ENCODE measurements at places on chromosomes 2 and 18.

DNA sequence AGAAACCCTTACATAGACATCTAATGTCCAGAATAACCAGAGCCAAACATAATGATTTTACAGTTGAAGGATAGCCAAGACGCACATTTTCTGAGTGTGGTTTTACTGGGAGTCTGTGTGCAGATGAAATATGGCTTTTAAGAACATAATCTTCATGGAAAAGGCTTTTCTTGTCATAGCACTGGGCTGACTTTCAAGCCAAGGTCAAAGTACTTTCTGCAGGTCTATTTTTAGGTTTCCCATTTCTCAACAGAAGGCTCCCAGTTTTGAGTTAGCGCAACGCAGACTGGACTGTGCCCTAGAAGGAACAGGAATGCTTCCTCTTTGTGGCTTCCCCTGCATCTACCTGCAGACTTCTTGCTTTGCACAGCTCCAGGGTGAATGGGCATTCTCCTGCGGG lies 92.3 kb upstream of the UPP2 start:
- no peak for DNase-seq

GRCh38 chr18:35971661-35972196 lies 750 bp upstream of the RMP24 start:
- no peak for DNase-seq

- DNase-seq: peak; percentile 77
These were observed 92.6 kb downstream of the SPATS2L start for GRCh38 chr2:200399046-200399445.

GRCh38 chr2:59935005-59935404 lies 618.4 kb downstream of the BCL11A start:
- peak; percentile 1 for DNase-seq

- DNase-seq: peak; percentile 78
These were observed 66.2 kb downstream of the CUL3 start for GRCh38 chr2:224518806-224519580.

- peak; percentile 21 for DNase-seq
These were observed 369.1 kb downstream of the MTX2 start for GRCh38 chr2:176638167-176639015.

GRCh38 chr18:26233208-26233607 lies 7.0 kb downstream of the TAF4B start:
- DNase-seq: peak; percentile 28

DNA sequence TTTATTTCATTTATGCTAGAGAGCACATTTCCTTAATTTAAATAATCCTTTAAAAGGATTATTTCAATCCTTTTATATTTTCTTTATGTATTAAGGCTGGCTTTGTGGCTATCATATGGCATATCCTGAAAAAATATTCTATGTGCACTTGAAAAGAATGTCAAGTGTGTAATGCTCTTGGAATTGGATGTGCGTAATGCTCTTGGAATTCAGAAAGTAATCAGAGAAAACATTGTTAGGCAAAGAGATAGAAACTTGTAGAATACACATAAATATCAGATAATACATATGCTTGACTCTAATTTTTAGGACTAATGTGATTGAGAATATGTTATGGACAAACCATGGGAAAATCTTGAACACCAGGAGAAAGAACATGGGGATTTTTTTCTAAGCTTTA lies 197.5 kb upstream of the COL3A1 start:
- DNase-seq: peak; percentile 82

DNA sequence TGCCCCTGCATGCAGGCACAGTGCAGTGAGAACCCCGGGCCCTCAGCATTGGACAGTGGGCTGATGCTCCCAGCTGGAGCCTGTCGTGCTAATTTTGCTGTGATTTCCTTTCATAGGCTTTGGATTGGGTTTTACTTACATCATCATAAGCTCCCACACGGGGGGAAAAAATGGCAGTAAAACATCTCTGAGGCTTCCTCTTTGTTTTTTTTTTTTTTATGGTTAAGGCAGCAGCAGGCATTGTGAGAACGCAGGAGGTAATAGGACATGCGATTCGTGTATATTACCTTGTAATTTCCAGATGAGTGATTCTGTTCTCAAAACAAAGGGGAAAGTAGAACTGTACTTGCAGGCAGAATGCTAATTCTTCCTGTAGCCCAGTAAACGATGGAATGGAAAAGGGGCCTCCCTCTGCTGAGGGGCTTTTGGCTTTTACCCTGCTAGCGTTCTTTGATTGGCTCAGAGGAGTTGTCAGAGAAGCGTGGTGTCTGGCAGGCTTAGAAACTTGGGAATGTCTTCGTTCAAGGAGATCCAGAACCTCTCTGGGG lies 89.7 kb downstream of the NPAS2 start:
- DNase-seq: no peak

GRCh38 chr2:207510148-207510547 lies 19.6 kb upstream of the CREB1 start:
- DNase-seq: no peak

DNA sequence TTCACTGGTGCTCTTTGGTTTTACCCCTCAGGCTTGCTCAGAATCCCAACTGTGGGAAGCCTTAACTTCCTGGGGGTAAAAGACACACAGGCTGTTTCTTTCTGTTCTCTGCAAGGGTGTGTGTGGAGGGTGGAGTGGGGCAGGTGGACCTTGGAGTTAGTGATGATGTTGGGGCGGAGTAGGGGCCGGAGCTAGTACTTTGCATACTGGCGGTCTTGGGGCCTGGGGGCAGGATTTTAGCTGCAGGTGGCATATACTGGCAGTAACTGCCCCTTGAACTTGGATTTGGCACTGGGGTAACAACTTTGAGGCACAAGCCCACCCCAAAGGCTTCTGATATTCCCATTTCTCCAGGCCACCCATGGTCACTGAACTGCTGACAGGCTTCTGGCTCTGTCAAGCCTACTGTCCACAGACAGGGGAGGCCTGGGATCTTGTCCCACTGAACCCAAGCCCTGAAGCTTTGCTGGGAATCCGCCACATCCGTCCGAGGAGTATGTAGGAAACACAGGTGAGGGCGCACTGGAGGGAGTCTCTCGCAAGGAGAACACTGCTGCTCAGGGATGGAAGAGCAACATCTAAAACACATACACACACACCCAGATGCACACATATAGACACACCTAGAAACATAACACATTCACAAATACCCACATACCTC lies 258.9 kb downstream of the DYSF start:
- DNase-seq: no peak

- no peak for DNase-seq
These were observed 108.3 kb downstream of the HNRNPLL start for GRCh38 chr2:38494394-38494793.

DNA sequence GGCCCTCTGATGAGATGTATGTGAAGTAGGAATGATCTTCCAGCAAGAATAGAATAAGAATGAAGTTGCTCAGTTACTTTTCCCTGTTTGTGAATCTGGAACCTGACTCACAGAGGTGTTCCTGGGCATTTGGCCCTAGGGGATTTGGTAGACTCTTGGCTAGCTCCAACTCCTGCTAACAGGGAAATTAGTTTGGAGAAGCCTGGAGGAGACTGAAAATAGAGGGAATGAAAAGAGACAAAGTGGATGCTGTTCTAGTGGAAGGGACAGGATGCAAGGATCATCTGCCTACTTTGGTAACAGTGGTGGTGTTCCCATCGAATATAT lies 19.6 kb downstream of the TMEM17 start:
- peak; percentile 67 for DNase-seq

DNA sequence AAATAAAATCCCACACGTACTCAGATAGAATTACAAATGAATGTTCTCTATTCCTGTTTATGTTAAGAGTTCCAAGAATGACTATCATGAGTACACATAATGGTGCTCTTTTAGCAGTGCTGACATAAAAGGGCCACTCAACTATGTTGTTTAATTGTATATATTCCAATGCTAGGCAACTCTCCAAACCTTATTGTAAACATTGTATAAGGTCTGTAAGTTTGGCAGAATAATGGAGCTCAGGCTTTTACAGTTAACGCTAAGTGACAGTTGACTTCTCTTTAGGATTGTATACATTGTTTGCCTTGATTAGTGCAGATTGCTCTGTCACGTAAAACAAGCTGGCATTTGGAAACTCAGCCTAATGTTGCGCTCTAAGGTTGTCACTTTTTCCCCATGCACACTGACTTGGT lies 20.8 kb downstream of the RBMS1 start:
- DNase-seq: peak; percentile 41

- DNase-seq: peak; percentile 59
These were observed 212.2 kb downstream of the XIRP2 start for GRCh38 chr2:167100506-167100905.

DNA sequence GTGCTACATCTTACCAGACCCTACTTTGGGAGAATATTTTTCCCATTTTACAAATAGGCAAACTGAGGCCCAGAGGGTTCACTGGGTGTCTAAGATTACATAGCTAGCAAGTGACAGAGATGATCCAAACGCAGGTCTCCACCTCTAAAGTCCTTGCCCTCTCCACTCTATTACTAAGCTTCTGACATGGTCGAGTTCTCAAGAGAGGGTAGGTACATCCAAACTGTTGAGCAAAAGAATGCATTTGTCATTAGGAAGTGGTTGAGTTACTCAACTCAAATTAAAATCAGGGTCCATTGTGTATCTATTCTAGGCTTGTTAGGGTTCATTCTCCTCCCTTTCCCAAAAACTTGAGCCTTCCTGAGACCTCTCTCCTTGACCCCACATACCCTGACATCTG lies 680.6 kb upstream of the FANCL start:
- DNase-seq: no peak

- no peak for DNase-seq
These were observed 6.3 kb downstream of the C2orf80 start for GRCh38 chr2:208183526-208183925.

- peak; percentile 17 for DNase-seq
These were observed 162.3 kb upstream of the TRIB2 start for GRCh38 chr2:12554224-12555011.

GRCh38 chr18:76055578-76055977 lies 439.5 kb downstream of the ZNF516 start:
- no peak for DNase-seq

GRCh38 chr2:79619976-79620375 lies 107.1 kb downstream of the CTNNA2 start:
- DNase-seq: no peak

DNA sequence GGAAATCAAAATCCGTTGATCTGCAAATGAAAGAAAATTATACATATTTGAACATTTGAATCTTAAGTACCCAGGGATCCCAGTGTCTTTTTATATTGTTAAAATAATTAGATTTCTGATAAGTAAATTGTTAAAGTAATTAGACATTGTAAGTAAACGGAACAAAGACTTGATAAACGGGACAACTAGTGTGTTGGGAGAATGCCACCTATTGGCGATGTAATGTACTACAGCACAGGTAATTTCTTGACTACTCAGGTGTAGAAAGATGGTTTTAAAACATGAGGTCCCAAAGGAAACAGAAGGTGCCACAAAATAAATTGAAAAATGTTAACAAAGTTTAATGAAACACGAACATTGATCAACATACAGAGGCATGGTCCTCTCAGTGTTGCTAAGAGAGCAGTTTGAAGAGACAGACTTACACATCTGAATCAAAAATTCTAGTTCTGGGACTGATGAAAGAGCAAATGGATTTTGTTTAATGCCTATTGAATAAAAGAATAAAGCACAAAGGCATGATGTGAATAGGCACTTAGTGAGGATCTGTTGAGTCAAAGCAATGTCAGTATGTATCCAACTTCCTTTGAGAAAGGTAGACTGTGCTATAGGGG lies 103.4 kb upstream of the RASGRP3 start:
- peak; percentile 70 for DNase-seq

GRCh38 chr2:233426619-233427342 lies 72.5 kb downstream of the DGKD start:
- peak; percentile 91 for DNase-seq

GRCh38 chr18:67467188-67467587 lies 49.3 kb downstream of the DSEL start:
- no peak for DNase-seq

- DNase-seq: no peak
These were observed 28.7 kb downstream of the SMAD2 start for GRCh38 chr18:47901624-47902362.

- DNase-seq: peak; percentile 83
These were observed 13.2 kb upstream of the SCYGR5 start for GRCh38 chr2:227653419-227653818.

- DNase-seq: no peak
These were observed 71.6 kb upstream of the CYP1B1 start for GRCh38 chr2:38147333-38148121.

GRCh38 chr2:109331081-109331480 lies 202.1 kb downstream of the SH3RF3 start:
- DNase-seq: no peak

DNA sequence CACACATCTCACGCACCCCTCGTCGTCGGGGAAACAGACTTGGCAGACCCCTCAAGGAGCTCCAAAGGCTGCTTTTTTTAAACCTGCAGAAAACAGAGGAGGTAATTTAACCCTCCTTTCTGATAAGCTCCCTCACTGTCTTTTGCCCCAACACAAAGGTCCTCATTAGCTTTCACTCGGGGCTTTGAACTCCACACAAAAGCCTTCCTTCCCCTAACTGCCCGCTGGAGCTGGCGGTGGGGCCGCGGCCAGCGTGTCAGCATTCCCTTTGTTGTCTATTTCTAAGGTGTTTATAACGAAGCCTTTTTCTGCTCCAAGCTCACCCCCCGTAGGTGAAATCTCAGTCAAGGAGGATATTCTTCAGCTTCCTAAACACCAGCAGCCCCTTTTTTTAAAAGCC lies 43.5 kb upstream of the ID2 start:
- DNase-seq: no peak

DNA sequence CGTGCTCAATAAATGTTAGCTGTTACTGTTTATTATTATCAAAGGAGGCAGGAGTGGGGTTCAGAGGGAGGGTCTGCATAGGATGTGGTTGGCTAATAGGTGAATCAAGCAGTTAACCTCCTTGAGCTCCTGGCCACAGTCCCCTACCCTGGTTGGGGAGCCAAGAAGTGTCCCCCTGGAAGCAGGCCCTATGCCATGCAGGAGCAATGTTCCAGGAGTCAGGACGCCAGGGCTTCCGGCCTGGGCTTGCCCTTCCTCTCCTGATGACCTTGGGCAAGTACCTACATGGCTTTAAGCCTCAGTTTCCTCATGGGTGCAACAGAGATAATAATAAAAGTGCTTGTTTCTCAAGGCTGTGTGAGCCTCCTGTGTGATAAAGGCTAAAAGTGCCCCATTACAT lies 84.9 kb downstream of the DYSF start:
- DNase-seq: no peak

GRCh38 chr2:106195981-106196380 lies 1.9 kb upstream of the UXS1 start:
- DNase-seq: no peak

GRCh38 chr2:239267288-239267951 lies 133.4 kb downstream of the HDAC4 start:
- DNase-seq: peak; percentile 74

GRCh38 chr2:155975734-155976133 lies 356.8 kb downstream of the NR4A2 start:
- no peak for DNase-seq

DNA sequence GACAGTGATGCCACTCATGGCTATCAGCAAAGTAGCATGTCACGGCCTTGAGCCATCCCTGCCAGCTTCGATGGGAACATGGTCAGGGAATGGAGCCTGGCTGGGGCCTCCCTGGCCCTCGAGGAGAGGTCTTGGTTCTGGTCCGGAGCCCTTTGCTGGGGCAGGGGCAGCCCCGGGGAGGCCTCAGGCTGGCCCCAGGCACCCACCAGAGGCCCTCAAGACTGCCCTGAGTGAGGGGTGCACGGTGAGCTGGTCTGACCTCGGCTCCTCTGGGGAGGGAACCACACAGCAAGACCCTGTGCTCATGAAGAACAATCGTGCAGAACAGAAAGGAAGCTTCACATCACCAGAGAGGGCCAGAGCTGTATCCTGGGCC lies 75.2 kb upstream of the OTOS start:
- no peak for DNase-seq

GRCh38 chr2:129175051-129175450 lies 804.4 kb upstream of the RAB6C start:
- DNase-seq: no peak

- DNase-seq: peak; percentile 44
These were observed 30.5 kb downstream of the GALNT14 start for GRCh38 chr2:31107591-31108300.
